ENCODE measurements at places on chromosomes 5 and 9.

DNA sequence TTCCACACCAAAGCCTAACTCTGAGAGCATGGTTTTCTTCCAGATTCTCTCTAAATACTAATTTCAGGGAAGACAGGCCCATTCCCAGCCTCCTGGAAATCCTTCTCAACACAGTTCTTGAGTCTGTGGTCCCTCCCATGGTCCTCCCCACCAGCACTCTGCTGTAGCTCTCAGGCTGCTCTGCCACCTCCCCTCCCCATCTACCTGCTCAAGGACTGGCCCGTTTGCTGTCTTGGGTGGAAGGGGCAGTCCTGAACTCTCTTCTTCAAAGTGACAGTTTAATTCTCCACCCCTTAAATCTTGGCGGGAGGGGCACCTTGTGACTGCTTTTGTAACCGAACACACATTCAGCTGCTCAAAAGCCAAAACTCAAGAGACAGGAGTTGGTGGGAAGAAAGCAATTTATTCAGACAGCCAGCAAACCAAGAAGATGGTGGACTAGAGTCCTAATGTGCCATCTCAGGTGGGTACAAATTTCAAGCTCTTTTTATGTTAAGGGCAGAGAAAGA lies 7.6 kb upstream of the LCN15 start:
- DNase-seq: no peak
- no peaks in the 10 kb centered on the region for H3K27me3 ChIP-seq
- H3K4me3 ChIP-seq: no peak overlapping the region

DNA sequence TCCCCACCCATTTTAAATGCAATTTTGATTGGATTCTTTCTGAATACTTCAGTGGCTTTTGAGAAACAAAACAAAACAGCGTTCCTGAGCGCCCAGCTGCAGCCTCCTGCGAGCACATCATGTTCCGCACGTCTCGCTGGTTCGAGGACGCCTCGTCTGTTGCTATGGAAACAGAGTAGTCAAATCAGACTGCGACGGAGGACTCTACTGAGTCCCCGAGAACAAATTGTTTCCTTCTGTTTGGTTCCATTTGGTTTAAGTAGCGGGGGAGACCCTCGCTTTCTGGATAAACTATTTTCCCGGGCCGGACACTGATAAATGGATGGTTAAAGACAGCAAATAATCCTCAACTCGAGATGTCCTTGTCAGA lies 69.0 kb downstream of the SLC28A3 start:
- no peak overlapping the region for H3K4me3 ChIP-seq
- H3K27ac ChIP-seq: no peak overlapping the region
- H3K36me3 ChIP-seq: no peaks in the 10 kb centered on the region

- no peaks in the 10 kb centered on the region for H3K4me1 ChIP-seq
- H3K27ac ChIP-seq: no peak overlapping the region
- no peak overlapping the region for H3K4me3 ChIP-seq
These were observed 26.6 kb downstream of the LAMC3 start for GRCh38 chr9:131035548-131035947.

DNA sequence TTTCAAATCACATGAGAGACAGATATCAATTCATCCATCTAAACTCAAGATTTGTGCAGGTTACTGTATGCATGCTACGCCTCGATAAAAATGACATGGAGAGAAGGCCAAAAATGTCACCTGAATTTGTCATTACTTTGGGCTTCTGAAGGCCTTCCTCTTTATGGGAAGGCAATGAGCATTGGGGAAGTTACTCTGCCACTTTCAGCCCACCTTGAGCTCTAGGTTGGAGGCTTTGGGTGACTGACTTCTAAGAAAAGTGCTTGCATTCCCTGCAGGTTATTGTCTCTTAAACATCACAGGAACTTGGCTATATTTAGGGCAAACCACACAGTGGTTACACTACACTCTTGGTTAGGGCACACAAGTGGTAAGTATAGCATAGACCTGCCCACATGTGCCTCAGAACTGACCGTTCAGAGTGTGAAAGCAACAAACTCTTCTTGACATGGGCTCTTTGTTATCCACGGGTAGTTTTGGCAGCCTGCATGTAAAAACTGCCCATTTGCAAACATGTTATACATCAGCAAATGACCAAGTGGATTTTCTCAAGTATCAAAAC lies 169.5 kb downstream of the ZNF608 start:
- no peak overlapping the region for H3K27ac ChIP-seq
- no peak for DNase-seq
- H3K36me3 ChIP-seq: no peaks in the 10 kb centered on the region

GRCh38 chr5:157593052-157593757 lies 17.6 kb upstream of the ADAM19 start:
- H3K27ac ChIP-seq: no peak overlapping the region
- H3K36me3 ChIP-seq: no peaks in the 10 kb centered on the region
- H3K4me1 ChIP-seq: no peaks in the 10 kb centered on the region
- DNase-seq: no peak
- no peak overlapping the region for H3K4me3 ChIP-seq

- no peaks in the 10 kb centered on the region for H3K4me1 ChIP-seq
- no peaks in the 10 kb centered on the region for H3K27me3 ChIP-seq
- no peak for DNase-seq
- H3K36me3 ChIP-seq: no peaks in the 10 kb centered on the region
These were observed 65.9 kb upstream of the NEK6 start for GRCh38 chr9:124191691-124192395.

- H3K27me3 ChIP-seq: no peaks in the 10 kb centered on the region
- DNase-seq: no peak
- no peaks in the 10 kb centered on the region for H3K4me1 ChIP-seq
- H3K27ac ChIP-seq: no peak overlapping the region
- H3K4me3 ChIP-seq: no peak overlapping the region
These were observed 86.0 kb downstream of the KDM4C start for GRCh38 chr9:6843742-6844141.
